Stimulated activated CD8-positive, alpha-beta memory T cell treated with anti-CD3 and anti-CD28 coated beads, Interleukin-7, amount 100 ng/mL, for 1 hour (primary cell): ENCODE measurements at places on chromosomes 4 and X.

GRCh38 chr4:67750691-67751090, 3.5 kb downstream of the GNRHR start:
- DNase-seq = no peak

DNA sequence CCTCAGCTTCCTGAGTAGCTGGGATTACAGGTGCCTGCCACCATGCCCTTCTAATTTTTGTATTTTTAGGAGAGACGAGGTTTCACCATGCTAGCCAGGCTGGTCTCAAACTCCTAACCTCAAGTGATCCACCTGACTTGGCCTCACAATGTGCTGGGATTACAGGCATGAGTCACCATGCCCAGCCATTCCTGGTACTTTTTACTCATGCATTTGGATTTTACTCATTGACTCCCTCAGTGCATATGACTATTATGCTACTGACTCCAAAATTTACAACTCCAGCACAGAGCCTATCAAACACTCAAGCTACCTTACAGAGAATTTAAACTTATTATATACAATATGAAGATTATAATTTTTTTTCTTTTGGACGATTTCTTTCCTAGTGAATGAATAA, 199.9 kb downstream of the CXXC4 start:
- no peak for DNase-seq

DNA sequence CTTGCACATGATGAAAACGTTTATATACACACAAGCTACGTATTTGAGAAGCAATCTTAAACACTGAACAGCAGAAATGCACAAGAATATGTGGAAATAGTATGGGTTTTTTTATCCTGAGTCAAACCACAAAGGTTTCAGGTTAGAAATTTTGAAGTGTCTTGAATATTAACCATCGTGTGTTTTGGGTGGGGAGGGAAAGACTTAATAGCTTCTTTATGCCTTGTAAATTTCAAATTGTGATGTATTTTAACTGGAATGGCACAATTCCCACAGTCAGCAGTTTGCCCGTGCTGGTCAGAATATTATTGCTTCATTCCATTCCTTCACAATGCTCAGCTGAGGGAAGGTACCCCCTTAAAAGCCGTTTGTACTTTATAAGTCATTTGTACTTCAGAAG, 67.4 kb upstream of the WDR1 start:
- no peak for DNase-seq

DNA sequence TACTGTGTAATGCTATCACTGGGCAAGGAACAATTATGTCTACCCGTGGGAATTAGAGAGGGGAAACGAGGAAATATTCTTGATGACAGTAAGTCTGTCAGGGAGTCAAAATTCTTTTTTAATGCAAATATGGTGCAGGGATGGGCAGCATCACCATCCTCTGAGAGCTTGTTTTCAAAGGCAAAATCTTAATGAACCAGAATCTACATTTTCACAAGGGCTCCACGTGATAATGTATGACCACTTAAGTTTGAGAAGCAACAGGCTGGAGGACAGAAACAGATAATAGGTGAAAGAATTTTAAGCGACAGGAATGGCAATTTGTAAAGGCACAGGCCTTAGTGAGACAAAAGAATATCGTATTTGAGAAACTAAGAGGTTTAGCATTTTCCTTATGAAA, 63.4 kb downstream of the CLOCK start:
- DNase-seq = no peak

DNA sequence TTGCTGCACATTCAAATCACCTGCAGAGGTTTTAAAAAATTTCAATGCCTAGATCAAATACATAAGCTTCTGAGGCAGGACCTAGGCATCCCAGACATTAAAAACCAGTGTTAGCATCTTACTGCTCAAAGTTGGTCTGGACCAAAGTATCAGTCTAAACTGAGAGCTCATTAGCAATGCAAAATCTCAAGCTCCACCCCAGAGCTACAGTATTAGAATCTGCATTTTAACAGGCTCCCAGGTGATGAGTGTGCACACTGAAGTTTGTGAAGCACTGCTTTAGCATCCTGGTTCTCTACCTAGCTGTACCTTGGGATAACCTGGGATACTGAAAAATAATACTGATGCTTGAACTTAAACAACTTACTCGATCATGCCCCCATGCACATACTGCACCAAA, 96.0 kb downstream of the PRRG1 start:
- no peak for DNase-seq

- DNase-seq = no peak
Observed at GRCh38 chr4:112189754-112190153, 41.8 kb upstream of the AP1AR start.

DNA sequence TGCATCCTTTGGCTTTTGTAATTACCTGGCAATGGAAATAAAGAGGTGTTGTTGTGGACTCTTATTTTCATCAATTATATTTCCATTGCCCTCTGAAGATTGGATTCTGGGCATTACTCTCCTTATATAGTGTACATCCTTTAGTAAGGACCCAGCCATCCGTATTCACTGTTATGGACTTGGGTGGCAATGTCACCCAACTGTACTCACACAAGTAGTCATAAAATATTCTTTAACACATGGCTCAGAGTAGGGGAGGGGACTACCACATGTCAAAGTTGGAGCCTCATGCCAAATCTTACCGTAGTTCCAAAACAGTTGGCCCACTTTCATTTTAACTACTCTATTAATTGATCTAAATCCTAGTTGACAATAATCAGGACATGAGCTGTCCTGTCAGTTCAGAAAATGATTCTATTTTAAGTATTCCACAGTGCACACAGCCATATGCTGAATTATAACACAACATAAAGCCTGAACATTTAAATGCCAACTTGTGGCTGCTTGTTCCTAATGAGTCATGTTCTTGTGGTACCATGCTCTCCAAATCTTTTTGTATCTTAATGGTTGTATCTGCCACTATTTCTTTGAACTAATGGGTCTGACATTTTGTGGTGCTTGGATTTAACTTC, 4.9 kb downstream of the FRAS1 start:
- DNase-seq = no peak

DNA sequence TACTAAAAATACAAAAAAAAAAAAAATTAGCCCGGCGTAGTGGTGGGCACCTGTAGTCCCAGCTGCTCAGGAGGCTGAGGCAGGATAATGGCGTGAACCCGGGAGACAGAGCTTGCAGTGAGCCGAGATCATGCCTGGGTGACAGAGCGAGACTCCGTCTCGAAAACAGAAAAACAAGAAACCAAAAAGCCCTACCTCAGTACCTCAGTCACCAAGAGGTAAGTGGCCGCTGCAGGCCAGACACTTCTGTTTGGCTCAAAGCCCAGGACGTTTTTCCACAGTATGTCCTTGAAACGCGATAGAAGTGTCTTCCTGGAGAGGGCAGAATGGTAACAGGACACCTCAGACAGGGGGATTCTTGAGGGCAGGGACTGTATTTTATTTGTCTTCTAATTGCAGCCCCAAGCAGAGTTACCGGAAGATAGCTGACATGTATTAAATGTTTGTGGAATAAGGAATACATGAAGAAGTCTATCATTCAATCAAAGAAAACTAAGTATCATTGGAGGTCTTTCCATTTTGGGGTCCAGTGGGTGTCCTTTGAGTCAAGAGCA, 63.6 kb downstream of the CLNK start:
- DNase-seq = no peak

GRCh38 chrX:39096599-39096998, 295.3 kb downstream of the MID1IP1 start:
- DNase-seq = no peak

GRCh38 chrX:149987613-149988012, 49.3 kb upstream of the EOLA2 start:
- DNase-seq = no peak

- DNase-seq = no peak
Observed at GRCh38 chr4:65193985-65194384, 476.3 kb downstream of the EPHA5 start.

DNA sequence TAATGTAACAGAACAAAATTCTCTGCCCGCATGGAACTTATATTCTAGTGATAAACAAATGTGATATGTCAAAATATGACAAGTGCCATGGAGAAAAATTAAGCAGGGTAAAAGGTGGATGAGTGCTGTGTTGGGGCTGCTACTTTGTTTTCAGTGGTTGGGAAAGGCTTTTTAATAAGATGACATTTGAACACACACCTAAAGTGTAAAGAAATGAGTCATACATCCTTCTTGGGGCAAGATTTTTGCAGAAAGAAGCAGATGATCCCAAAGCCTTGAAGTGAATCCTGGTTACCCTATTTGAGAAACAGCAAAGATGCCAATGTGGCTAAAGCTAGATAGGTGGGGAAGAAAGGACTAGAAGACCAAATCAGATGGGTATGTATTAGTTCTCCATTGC, 564.1 kb downstream of the INPP4B start:
- DNase-seq = no peak

DNA sequence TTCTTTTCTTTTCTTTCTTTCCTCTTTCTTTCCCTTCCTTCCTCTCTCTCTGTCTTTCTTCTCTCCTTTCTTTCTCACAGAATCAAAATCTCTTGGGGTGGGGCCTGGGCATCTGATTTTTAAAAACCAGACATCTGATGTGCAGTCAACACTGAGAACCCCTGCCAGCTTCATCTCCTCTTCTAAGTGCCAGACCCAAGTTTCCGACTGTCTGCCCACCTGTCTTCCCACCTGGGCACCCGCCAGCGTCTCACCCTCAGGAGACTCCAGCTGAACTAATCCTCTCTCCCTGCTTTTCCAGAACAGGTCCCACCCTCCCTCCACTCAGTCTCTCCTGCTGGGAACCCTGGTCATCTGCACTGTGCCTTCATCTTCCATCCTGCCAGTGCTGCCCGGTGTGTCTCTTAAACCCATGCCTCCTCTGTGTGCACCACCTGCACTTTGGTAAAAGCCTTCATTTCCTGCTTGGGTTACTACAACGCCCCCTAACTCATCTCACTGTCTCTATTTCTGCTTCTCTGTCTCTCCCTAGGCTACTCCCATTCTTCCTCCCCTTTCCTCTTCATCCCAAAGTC, 2.8 kb downstream of the SOD3 start:
- DNase-seq = no peak

DNA sequence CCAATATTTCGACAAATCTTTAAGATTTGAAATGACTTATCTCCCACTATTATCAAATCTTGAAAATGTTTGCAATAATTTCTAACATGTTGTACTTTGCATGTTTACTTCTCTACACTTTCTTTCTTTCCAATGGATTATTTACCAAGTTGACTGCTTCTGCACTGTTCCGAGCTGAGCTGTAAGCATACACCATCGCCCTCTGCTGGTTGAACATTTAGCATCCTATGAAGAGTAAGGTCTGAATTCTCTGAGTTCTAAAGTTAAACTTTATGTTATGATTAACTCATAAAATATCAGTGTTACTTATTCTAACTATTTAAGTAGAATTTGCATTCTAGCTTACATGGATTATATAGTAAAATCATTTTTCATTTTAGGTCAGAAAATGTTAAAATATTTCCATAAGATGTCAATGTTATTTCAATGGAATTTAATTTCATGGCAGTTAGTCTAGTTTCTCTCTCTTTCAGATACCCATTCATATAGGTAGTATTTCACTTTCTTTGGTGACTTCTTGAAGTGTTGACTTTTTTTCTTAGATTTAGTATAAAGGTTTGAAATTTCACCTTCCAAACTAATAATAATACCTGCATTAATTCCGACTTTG, 137.4 kb downstream of the DKK2 start:
- DNase-seq = no peak

DNA sequence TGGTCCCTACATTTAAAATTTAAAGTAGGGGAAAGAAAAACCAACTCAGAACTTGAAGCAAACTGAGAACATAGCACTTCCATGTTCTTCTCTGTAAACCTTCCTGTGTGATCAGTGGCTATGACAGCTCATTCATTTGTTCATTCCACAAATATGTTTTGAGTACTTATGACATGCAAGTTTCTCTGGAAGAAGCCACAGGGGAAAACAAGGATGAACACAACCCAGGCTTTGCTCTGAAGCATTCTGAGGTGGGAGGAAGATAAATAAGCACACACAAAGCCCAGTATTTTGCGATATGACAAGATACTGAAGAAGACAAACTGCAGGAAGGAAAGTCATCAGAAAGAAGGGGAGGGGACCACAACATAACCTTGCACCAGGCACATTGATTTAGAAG, 96.4 kb downstream of the CHIC2 start:
- no peak for DNase-seq

DNA sequence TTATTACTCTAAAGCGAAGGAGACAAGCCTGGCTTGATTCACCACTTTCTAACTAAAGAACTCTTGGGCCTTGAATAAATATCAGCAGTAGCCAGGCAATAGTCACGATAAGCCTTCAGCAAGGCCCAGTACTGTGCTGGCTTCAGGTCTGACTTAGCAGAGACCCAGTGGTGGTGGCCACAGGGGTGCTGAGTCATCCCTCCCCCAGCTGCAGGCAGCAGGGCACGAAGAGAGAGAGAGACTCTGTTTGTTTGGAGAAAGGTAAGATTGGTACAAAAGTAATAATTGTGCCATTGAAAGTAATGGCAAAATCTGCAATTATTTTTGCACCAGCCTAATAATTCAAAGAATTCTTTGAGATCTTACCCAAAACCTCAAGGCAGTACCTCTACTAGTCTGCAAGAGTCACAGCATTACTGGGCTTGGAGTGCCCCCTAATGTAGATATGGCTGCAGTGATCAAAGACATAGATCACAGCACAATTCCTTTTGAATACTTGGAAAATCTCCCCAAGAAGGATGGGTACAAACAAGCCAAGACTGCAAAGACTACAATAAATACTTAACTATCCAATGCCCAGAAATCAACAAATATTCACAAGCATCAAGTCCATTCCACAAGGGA, 159.5 kb upstream of the USP38 start:
- DNase-seq = no peak
